ENCODE measurements at places on chromosomes 4 and X.

DNA sequence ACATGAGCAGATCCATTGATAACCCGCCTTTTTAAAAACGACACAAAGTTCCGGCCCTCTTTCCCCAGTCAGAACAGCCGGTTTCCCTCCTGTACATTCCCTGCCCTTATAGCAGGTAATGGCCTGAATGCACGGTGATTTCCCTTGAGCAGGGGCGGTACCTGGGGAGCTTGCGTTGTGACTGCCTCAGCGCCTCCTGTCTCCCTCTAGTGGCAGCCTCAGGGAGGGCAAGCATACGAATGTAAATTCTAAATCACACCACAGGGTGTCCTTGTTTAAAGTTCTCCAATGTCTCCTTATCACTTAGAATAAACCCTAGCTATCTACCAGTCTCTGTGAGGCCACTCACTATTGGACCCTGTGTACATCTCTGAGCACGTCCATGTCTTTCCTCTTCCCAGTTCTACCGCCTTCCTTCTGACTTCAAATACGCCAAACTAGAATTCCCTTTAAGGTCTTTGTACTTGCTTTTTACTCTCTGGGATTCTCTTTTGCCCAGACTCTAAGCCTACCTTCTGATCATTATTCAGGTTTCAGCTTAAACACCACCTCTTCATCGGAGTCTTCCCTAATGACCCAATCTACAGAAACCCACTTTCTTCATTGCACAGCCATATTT lies 18.4 kb upstream of the LDB2 start:
- peak; percentile 42 for DNase-seq
- H3K4me3 ChIP-seq = no peak overlapping the region
- no peaks in the 10 kb centered on the region for H3K36me3 ChIP-seq
- no peaks in the 10 kb centered on the region for H3K27me3 ChIP-seq
- no peaks in the 10 kb centered on the region for H3K4me1 ChIP-seq

GRCh38 chr4:48432017-48432416 lies 51.1 kb upstream of the SLC10A4 start:
- H3K36me3 ChIP-seq = no peaks in the 10 kb centered on the region
- H3K27ac ChIP-seq = no peak overlapping the region

DNA sequence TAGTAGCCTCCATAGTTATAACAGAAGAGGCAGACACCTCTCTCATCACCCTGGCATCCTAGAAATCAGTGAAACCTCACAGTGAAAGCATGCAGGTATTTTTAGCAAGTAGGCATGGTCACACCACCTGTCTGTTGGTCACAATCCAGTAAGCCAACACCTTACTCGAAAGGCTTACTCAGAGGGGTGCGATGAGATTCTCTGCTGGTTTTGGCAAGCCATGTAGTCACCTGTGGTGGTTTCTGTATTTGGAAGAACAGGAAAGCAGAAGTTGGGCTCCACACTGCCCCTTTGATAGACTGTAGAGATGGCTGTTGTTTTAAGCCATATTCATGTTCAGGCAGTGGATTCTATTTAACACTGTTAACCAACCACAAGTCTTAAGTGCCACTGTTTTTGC lies 134.7 kb downstream of the DCLK2 start:
- DNase-seq = no peak
- no peaks in the 10 kb centered on the region for H3K27me3 ChIP-seq
- H3K36me3 ChIP-seq = no peaks in the 10 kb centered on the region
- no peak overlapping the region for H3K4me3 ChIP-seq
- H3K27ac ChIP-seq = no peak overlapping the region

GRCh38 chrX:36160081-36160480 lies 240.5 kb downstream of the CFAP47 start:
- no peaks in the 10 kb centered on the region for H3K36me3 ChIP-seq
- no peaks in the 10 kb centered on the region for H3K27me3 ChIP-seq
- DNase-seq = no peak
- no peaks in the 10 kb centered on the region for H3K4me1 ChIP-seq
- no peak overlapping the region for H3K4me3 ChIP-seq

DNA sequence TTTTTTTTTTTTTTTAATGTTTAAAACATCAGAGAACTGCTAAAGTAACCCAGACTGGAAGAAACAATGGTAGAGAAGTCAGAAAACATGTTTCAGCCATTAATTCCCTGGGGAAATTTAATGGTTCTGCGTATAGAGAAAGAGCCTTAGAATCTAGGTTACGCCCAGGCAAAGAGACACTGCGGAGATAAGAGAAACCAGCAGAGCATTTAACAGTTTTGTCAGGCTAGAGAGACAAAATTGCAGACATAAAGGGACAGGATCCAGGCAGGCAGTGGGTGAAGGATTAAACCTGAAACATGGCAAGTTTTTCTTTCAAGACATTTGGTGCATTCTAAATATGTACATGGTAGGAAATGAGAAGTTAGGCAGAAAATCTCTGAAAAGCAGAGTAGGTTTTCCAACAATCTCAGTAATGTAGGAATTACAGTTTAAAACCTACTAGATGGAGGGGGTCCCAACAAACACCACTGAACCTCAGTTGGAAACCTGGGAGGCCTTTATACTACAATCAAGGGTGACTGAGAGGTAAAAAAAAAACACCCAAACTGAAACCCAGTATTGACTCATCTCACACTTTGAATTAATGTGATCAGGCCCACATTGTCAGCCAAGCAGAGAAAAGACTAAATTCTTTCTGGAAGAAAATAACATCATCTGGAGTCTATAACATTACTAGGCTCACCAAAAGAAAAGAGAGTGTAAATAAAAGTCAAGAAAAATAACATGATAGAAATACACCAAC lies 254.2 kb upstream of the NWD2 start:
- H3K4me3 ChIP-seq = no peak overlapping the region
- H3K27ac ChIP-seq = no peak overlapping the region
- no peak for DNase-seq
- no peaks in the 10 kb centered on the region for H3K36me3 ChIP-seq

DNA sequence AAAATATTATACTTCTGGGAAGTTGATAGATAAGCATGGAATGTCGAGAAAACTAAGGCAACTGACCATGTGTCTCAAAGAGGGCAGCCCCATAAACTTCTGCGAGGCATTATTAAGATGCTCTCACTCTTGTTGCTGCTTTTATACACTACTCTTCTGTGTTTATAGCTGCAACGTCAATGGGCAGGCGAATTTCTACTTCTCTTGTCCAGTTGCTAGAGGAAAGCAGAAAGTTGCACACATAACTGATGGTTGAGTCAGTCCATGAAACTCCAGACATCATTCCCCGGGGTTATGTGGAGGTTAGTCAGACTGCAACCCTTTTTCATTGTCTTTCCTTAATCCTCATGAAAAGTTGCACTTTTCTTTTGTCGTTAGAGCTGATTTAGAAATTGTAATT lies 39.8 kb downstream of the VCX3B start:
- H3K27ac ChIP-seq = peak overlapping the region; percentile 45
- H3K27me3 ChIP-seq = no peaks in the 10 kb centered on the region
- no peaks in the 10 kb centered on the region for H3K36me3 ChIP-seq
- H3K4me3 ChIP-seq = no peak overlapping the region
- H3K4me1 ChIP-seq = peaks cover 2% of the 10 kb centered on the region

DNA sequence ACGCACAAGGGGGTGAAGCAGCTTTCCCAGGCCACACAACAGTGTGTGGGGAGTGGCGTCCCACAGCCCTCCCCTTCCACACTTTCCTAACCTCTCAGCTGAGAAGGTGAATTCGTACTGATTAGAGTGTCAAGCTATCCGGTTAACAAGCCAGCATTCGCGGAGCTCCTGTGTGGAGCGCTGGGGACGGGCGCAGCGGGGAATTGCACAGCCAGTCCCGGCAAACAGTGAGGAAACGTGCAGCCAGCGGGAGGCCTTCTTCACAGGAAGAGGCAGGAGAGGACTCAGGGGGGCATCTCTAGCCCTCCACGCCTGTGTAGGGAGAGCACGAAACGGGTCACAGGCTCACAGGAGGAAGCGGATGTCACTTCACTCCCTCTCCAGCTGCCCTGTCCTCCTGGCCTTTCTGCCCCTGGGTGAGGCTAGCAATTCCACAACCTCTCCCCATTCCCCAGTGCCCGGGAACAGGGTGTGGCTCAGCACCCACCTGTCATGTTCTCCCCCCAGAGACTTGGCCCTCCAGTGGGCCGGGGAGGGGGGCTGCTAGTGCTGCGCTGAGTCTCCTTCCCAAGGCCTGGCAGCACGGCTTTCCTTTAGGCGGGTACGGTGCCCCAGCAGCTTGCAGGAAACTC lies 117.3 kb downstream of the CPZ start:
- no peaks in the 10 kb centered on the region for H3K27me3 ChIP-seq
- no peaks in the 10 kb centered on the region for H3K36me3 ChIP-seq
- no peak overlapping the region for H3K27ac ChIP-seq
- DNase-seq = no peak
- H3K4me3 ChIP-seq = no peak overlapping the region
- H3K4me1 ChIP-seq = no peaks in the 10 kb centered on the region

DNA sequence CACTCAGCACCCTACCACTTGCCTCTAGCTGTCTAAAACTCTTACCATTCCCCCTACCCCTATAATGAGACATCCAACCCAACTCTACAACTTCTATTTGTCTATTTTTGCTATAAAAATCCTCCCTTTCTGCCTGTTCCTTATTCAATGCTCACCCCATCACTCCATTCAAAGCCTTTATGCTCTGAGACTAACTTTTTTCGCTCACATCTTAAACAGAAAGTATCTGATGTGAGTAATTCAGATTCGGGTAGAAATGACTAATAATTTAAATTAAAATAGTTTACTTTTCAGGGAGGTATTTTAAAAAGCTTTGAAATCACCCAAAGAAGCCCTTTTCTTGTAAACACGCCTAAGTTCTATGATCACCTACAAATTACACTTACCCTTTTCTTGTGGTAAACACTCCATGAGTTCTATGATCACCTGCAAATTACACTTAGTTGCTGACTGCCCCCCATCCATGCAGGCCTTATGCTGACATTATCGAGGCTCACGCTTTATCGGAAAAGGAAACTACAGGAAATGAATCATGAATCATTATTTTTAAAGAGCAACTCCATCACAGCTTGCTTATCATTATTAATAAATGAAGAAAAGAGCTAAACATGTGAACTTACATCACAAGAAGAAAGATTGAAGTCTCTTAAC lies 168.7 kb upstream of the PPP1R2C start:
- no peaks in the 10 kb centered on the region for H3K27me3 ChIP-seq
- H3K4me1 ChIP-seq = no peaks in the 10 kb centered on the region
- no peaks in the 10 kb centered on the region for H3K36me3 ChIP-seq
- no peak overlapping the region for H3K27ac ChIP-seq
- no peak for DNase-seq
- H3K4me3 ChIP-seq = no peak overlapping the region

DNA sequence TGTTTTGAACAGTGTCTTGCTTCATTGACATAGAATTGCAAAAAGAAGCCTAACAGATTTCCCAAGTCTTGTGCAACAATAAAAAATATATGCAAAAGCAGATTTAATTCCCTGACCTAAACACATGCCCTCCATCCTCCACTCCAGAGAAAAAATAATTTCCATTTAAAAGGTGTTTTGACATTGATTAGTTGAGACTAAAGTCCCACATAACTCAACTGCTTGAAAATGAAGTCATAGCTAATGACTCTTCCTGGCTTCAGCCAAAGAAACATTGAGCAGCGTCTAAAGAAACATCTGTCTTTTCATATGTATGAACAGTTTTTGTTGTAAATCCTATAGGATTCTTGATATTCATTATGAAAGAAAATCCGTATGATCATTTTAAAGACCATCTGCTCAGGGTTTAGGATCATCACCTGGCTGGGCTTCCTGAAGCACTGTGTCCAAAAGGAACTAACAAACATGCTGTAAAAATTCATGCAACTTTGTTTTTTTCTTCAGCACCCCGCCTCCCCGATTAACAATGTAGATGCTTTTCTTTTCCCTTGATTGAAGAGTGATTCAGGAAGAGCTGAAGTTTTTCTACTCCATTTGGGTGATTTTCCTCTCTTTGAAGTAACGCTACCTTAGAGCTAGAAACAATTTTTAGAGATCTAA lies 273.4 kb downstream of the HS3ST1 start:
- no peaks in the 10 kb centered on the region for H3K4me1 ChIP-seq
- H3K27ac ChIP-seq = no peak overlapping the region
- H3K36me3 ChIP-seq = no peaks in the 10 kb centered on the region
- no peaks in the 10 kb centered on the region for H3K27me3 ChIP-seq
- H3K4me3 ChIP-seq = no peak overlapping the region

- no peaks in the 10 kb centered on the region for H3K27me3 ChIP-seq
- H3K36me3 ChIP-seq = no peaks in the 10 kb centered on the region
- no peak overlapping the region for H3K27ac ChIP-seq
These were observed 17.5 kb downstream of the SLC16A2 start for GRCh38 chrX:74438764-74439163.

- H3K27ac ChIP-seq = no peak overlapping the region
- no peak overlapping the region for H3K4me3 ChIP-seq
- DNase-seq = no peak
- no peaks in the 10 kb centered on the region for H3K27me3 ChIP-seq
- H3K4me1 ChIP-seq = no peaks in the 10 kb centered on the region
- no peaks in the 10 kb centered on the region for H3K36me3 ChIP-seq
These were observed 184.4 kb downstream of the DKK2 start for GRCh38 chr4:106851726-106852125.

DNA sequence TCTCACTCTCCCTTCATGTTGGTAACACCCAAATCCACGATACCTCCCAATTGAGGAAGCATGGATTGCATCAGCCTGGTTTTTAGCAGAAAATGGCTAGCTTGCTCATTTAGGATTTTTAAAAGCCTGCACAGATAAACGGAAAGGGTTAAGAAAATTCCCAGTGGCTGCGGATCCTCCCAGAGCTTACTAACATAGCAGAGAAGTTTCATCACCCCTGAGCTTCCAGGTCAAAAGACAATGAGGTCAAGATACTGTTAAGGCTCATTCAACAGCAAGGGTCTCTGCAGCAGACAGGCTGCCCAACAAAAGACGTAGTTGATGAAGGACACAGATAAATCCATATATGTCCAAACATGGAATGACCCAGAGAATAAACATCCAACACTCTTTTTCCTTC lies 220.2 kb downstream of the ASMT start:
- H3K4me1 ChIP-seq = no peaks in the 10 kb centered on the region
- no peak overlapping the region for H3K27ac ChIP-seq
- H3K36me3 ChIP-seq = no peaks in the 10 kb centered on the region

GRCh38 chr4:6463311-6464289 lies 8.8 kb downstream of the PPP2R2C start:
- H3K27me3 ChIP-seq = peaks cover 52% of the 10 kb centered on the region
- peaks cover 1% of the 10 kb centered on the region for H3K4me1 ChIP-seq
- DNase-seq = no peak
- H3K27ac ChIP-seq = no peak overlapping the region
- no peaks in the 10 kb centered on the region for H3K36me3 ChIP-seq

DNA sequence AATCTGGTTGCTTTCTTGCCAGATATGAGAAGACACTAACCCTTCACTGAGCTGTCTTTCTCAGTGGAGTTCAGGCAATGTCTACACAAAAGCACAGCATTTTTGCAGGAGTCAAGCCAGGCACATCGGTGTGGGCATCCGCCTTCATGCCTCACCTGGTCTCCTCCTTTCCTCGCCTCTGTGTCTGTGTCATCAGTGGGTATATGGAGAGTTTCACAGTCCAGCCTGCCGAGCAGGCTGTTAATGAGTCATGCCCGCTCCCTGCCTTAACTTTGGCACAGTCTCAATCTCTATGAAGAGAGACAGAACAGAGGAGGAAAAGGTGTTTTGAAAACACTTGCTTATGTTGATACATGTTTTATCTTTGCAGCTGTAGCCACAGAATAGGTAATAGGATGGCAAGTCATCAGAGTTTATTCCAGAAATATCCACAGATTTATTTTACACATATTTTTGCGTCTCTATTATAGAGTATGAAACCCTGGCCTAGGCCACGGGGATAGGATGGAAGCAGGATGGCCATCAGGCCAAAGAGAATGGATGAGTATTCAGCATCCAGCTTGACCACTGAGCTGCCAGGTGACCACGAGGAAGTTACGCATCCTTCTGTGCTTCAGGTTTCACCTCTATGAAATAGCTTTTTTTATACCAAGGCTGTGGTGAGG lies 32.8 kb upstream of the MAML3 start:
- no peak overlapping the region for H3K27ac ChIP-seq
- H3K4me3 ChIP-seq = no peak overlapping the region
- no peaks in the 10 kb centered on the region for H3K36me3 ChIP-seq
- H3K4me1 ChIP-seq = peaks cover 12% of the 10 kb centered on the region
- DNase-seq = peak; percentile 54
